Stimulated activated CD8-positive, alpha-beta memory T cell treated with anti-CD3 and anti-CD28 coated beads, Interleukin-4, amount 100 ng/mL, for 4 hours (primary cell): ENCODE measurements at places on chromosomes 2 and 18.

GRCh38 chr2:65351234-65351947 is 81.0 kb downstream of the SPRED2 start:
- no peak for DNase-seq

GRCh38 chr2:26942543-26943295 is 27.7 kb upstream of the MAPRE3 start:
- no peak for DNase-seq

GRCh38 chr2:37326866-37327634 is 2.4 kb upstream of the PRKD3 start:
- no peak for DNase-seq

DNA sequence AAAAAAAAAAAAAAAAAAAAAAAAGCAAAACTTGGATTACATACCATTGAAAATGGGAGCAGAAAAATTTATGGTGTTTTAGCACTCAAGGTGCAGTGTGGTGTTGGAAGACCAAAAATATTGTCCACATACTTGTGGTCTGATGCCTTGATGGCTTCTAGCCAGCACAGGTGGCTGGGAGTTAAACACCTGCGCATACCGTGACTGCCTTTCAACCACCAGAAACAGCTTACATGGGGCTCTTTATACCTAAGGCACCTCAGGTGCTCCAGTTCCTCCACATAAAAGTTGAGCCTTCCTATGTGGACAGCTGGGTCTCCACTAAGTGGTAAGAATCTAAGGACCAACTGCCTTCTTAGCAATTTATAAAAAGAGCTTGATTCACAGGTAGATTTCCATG is 802.6 kb upstream of the CELF4 start:
- no peak for DNase-seq

DNA sequence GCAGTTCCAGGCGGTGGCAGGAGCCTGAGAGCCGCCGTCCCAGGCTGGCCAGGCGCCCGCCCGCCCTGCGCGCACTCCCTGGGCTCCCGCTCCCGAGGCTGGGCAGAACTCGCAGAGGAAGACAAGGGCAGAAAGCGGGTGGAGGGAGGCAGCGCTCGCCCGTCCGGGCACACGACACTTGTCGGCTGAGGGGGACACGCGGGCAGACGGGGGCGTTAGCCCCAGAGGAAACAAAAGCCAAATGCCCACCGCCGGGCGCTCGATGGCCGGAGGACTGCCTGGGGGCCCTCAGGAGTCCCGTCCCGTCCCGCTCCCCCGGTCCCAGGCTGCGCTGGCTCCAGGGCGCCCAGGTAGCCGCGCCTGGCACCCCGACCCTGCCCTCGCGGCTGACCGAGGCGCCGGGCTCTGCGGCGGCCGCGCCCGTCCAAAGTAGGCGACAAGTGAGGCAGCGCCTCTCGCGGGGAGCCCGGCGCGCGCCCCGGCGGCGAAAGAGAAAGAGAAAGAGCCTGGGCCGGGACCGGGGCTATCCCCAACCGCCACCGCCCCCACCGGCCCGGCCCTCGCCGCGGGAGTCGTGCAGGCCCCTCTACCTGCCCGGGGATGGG is 491 bp downstream of the L3MBTL4 start:
- no peak for DNase-seq

DNA sequence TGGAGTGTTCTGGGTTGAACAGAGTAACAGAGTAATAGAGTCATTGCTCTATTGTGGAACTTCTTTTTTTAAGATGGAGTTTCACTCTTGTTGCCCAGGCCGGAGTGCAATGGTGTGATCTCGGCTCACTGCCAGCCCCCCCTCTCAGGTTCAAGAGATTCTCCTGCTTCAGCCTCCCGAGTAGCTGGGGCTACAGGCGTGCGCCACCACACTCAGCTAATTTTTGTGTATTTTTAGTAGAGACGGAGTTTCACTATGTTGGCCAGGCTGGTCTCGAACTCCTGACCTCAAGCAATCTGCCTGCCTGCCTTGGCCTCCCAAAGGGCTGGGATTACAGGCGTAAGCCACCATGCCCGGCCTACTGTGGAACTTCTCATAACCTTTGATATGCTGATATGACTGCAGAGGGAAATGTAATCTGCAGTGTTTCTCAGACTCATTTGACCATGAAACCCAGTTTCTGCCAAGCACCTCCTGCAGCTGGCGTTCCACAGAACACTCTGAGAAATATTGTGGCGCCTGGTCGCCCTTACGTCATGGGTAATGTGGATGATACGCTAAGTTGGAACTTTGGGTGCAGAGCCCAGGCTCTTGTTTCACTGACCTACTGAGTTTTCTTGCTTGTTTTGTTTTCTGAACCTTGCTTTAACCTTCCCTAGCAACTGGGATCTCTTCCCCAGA is 213.8 kb downstream of the BCL2 start:
- DNase-seq, result no peak

DNA sequence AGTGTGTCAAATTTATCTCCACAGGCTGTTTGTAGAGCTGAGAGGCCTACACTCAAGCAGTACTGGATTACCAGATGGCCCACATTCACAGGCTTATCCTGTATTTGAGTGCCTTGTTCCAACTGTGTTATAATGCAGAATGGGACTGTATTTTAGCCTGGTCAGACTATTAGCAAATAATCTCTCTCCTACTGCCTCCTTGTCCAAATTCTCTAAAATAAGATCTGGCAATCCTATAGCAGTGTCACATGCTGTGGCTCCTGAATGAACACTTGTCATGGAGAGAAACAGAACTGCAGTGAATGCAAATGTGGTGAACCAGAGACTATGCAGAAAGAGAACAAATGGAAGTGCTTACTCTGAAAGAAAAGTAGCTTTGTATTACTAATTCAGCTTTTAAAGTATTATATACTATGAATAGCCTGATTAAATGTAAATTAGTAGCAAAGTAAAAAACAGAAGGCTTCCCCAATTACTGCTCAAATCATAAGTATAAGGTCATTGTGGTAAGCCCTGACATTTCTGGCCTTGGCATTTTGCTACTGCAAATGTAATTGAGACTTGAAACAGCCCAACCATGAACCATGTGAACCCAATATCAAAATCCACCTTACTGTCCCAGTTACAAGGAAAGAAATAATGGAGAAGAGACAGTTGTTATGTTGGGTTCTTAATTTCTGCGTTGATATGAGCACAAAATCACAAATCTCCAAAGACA is 80.0 kb downstream of the MAP4K3 start:
- DNase-seq, result no peak

DNA sequence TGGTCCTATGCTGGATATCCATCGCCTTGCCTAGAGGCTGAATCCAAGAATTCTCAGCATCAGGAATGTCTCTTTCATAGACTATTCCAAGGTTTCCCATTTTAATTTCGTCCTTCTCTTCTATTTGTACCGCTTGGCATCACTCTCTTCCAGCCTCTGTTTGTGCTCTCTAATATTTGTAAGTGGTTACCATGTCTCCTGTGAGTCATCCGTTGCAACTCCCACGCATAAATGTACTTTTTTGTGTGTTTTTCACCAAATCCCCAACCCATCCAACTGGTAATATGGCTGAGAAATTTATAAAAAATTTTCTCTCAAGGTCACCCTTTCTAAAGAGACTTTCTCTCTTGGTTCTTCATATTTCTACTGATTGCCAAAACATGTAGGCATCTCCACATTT is 21.8 kb downstream of the COLEC12 start:
- no peak for DNase-seq

DNA sequence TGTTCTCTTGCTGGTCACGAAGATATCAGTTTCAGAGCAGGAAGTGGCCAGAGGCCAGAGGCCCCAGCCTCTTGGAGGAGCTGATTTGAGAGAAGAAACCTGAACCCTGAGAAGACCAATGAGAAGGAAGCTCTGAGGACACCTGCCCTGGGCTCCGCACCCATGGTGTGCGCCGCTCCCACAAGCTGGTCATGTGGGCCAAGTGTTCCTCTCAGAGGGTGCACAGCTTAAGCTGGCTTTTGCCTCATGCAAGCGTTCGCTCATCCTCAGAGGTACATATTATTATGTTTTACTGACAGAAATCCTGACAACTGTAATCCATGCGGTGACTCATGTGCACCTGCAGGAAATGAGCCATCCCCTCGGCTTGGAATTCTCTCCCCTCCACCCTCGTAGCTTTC is 316.1 kb upstream of the MYT1L start:
- DNase-seq, result no peak

- DNase-seq, result no peak
These were observed 716.8 kb downstream of the CBLN2 start for GRCh38 chr18:71827301-71827700.

DNA sequence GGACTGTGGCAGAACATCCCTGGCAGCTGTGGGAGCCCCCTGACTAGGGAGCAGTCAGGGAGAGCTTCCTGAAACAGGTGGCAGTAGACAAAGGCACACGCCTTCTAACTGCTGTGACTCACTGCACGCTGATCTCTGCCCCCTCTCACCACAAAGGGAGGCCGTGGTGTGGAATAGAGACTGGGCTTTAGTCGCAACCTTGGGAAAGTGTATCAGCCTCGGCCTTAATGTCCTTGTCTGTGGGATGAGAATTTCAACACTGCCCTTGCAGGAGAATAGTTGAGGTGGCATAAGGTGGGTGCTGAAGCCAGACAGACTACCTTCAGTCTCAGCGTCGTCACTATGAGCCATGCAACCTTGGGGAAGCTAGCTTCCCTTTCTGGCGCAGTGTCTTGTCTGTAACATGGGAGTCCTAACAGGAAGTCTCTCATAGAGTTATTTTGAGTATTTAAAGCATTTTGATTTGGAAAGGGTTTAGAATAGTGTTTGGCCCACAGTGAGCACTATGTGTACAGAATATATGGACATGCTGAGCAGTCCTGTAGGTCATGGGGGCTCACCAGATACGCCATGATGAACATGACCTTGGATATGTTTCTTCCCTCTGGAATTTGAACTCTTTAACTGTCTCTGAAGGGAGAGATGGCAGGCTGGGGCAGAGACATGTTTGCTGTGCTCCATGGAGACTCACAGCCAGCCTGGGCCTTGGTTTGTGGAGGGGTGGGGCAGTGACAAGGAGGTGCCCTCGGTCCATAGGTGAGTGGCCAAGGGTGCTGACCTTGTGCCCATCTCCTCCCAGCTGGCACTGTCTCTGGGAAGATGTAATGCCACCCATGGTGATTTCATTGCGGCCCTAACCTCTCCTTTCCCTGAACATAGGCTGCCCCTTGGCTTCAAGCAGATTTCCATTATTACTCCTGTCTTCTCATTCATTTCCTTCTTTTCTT is 29.5 kb upstream of the SMAD7 start:
- DNase-seq, result no peak

GRCh38 chr2:75336451-75336850 is 137.1 kb upstream of the TACR1 start:
- no peak for DNase-seq

DNA sequence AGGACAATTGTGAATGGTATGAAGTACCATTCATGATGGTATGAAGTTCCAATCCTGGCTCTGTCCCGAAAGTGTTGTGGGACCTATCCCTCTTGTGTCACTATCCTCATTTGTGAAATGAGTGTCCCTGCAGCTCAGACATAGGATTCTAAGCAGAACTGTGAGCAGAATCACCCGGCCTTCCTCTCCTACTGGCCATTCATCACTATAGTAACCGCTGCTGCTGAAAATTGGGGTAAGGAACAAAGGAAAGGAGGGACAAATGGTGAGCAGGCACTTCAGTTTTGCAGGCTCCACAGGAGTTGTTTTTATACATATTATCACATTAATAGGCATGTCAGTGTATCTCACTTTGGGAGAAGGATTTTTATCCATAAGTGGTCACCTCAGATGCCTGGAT is 27.4 kb downstream of the SMYD1 start:
- no peak for DNase-seq

- no peak for DNase-seq
These were observed 42.1 kb downstream of the GPR155 start for GRCh38 chr2:174444761-174445160.

- DNase-seq, result no peak
These were observed 947 bp upstream of the ANKRD44 start for GRCh38 chr2:197311421-197312033.

DNA sequence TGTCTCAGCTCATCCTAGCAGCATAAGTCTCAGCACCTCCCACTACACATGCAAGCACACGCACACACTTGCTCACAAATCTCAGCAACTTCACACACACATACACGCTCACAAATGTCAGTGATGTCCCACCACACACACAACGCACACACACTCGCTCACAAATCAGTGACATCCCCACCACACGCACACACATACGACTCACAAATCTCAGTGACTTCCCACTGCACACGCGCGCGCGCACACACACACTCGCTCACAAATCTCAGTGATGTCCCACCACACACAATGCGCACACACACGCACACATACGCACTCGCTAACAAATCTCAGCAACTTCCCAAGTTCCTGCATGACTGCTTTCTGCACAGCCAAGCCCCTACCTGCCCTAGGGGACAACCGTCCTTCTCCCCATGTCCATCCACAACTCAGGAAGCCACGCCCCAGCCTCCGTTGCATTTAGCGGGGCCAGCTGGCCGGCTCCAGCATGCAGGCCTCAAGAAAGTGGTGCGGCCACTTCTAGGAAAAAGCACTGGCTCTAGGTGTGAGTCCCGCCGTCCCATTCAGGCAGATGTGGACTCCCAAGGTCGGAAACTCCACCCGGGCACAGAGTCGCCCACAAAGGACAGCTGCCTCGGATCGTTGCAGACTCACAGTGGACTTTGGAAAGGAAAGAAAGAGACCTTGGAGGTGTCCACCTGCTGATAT is 180.1 kb upstream of the SALL3 start:
- DNase-seq, result no peak

- DNase-seq, result no peak
These were observed 23.1 kb upstream of the IAH1 start for GRCh38 chr2:9451231-9451630.
